ENCODE measurements at places on chromosomes 7 and 10.

GRCh38 chr7:252216-252965, 37.6 kb upstream of the FOXL3 start:
- no peak for DNase-seq

DNA sequence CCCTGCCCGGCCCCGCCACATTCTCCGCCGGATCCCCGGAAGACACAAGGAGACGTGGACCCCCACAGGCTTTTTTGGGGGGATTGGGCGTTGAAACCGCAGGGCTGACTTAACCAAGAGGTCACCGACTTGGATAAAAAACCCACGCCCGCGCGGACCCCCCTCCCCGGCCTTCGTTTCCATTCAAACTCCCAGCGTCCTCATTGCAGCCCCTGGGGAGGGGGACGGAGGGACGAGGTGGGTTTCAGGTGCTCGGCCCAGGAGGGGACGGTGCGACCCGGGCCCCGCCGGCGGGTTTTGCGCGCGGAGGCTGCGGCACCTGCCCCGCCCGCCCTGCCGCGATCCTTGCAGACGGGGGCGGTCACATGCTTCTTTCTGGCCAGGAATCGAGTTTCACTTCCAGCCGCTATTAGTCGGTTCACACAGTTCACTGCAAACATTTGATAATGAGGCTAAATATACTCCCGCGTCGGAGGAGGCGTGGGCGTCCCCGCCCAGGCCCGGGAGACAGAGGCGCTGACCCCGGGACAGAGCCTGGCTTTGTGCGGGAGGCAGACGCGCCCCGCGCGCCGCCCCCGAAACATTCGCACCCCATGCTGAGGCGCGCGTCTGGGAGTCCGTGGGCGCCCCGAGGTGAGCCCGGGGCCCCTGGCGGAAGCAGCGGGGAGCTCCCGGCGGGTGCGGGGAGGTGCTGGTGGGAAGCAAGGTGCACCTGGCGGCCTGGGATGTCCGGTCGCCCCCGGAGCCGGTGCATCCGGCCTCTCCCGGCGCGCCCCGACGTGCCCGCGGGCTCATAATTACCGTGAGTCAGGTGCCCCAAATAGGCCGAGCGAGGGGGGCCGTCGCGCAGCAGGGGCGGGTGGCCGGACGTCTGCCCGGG, 2.7 kb upstream of the PDGFA start:
- peak; percentile 39 for DNase-seq

DNA sequence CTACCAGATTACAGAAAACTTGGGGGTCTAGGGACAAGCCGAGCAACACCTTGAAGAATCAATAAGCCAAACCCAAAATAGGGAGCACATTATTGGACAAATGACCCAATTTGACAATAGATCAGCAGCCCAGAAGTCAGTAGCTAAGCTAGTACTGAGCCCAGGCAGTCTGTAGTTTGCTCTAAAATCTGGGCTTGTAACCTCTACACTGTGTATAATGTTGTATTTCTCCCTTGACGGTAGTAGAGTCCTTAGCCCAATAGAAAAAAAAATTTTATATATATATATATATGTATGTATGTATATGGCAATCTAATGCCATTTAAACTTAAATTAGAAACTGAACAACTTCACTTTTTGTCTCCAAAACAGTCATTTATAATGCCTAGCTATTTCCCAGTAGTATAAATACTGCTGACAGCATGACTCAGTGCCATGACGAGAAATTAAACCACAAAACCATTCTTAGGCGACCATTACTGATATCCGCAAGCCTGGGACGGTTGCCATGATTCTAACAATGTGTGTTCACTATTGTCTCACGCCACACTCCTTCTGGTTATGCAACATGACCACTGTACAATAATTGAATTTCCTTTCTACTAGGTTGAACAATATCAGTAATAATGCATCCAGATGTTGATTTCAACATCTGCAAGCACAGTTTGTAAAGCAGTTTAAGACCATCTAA, 110.5 kb downstream of the IPMK start:
- no peak for DNase-seq

DNA sequence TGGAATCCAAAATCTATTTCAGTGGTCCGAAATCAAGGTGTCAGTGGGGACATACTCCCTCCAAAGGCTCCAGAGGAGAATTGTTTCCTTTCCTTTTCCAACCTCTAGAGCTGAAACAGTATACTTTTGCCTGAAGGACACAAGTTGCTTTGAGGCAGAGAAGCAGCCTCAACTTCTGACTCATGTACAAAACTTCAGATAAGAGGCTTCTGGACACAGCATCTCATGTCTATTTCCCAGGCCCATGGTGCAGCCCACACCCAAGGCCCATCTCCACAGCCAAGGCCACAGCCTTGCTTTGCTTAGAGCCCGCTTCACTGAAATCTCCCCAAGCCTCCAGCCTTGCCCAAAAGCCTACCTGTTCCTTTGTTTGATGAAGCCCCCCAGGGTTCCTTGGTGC, 68.9 kb downstream of the ZNF467 start:
- no peak for DNase-seq

GRCh38 chr10:128167926-128168520, 41.8 kb upstream of the MKI67 start:
- no peak for DNase-seq

- no peak for DNase-seq
These were observed 507.4 kb downstream of the ANKRD7 start for GRCh38 chr7:118731854-118732253.

DNA sequence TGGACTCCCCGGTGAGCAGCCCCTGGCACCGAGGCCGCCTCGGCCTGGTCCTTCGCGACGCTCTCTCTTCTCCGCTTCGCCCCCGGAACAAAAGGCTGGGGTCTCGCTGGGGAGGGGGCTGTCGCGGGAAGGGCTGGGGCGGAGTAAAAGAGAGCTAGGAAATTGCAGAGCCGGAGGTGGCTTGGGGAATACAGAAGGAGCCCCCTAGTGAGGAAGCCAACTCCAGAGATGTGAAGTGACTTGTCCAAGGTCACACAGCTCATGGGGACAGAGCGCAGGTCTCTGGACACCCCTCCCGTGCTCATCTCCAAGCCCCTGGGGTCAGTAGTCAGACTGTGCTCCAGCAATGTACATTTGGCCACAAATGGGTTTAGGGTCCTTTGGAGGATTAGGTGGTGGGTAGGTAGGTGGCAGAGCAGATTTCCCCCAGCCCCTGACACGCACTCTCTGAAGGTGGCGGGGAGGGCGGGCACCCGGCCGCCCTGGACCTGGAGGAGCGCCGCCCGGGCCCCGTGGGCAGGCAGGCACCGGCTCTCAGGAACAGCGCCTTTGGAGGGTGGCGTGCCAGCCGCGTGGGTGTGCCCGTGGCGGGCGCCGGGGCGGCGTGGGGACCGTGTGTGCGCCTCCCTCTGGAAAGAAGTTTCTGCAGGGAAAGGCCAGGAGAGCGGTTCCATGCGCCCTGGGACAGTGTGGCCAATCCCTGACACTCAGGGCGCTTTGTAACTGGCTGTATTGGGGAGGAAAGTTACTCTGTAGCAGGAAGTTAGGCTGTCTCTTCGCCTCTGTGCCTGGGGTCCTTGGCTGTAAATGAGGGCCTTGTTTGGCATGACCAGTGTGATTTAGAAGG, 910 bp downstream of the WIPF3 start:
- DNase-seq = peak; percentile 7

DNA sequence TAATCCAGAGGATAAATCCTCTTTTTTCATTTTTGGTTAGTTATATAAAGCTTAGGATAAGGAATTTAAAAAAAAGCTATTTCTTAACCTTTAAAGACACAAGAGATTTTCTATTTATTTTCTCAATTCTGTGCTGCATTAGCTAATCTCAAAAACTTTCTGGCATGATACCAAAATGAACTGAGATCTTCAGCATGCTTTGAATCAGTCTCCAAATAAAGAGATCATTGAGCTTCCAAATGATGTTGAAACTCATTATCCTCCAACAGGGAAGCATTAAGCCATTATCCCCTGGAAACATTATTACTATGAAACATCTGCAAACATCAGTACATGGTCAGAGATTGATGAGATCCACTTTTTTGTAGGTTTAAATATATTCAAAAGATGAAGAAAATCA, 350.3 kb upstream of the TEX47 start:
- no peak for DNase-seq
